ENCODE measurements at places on chromosomes 5 and 9. TPM values are rescaled to one million over a fixed set of nuclear protein-coding genes. Genes with fewer than 3 reads are reported as not detected.

- DNase-seq: peak; percentile 50
Measured at GRCh38 chr9:19720377-19720776, 68.5 kb downstream of the SLC24A2 start.

GRCh38 chr5:34582371-34582770 is 73.8 kb upstream of the RAI14 start:
- no peak for DNase-seq

DNA sequence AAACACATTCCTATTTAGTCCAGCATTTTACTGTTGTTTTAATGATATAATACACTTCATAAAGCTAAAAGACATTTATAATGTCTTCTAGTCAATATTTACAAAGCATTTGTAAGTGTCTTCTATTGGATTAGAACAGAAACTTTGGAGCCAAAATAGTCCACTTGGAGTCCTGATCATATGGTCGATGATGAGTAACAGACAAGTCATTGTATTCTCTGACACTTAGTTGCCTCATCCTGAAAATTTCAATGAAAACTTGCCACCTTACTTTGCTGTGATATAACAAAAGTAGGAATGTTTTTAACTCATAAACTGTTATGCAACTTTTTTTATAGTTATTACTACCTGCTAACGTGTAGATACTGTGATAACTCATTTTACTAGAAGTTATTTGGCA is 132.5 kb downstream of the GABRB2 start:
- DNase-seq: no peak

GRCh38 chr9:4689687-4690104 is 10.3 kb downstream of the CDC37L1 start:
- no peak for DNase-seq

DNA sequence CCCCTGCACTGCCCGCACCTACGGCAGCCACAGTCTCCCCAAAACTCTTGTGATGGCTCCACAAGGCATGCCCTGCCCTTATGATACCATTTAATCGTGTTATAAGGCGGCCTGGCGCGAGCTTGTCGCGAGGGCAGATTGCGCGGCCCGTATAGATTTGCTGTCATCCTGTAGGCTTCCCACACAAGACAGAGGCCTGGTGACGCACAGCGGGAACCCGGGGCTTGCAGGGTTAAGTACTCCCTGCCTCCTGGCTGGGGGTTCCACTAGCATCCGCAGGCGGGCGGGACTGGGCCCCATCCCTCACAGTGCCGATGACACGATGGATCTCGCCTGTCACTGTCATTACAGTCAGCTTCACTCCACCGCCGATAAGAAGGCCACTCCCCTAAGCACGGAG is 364.9 kb upstream of the IRX2 start:
- no peak for DNase-seq

DNA sequence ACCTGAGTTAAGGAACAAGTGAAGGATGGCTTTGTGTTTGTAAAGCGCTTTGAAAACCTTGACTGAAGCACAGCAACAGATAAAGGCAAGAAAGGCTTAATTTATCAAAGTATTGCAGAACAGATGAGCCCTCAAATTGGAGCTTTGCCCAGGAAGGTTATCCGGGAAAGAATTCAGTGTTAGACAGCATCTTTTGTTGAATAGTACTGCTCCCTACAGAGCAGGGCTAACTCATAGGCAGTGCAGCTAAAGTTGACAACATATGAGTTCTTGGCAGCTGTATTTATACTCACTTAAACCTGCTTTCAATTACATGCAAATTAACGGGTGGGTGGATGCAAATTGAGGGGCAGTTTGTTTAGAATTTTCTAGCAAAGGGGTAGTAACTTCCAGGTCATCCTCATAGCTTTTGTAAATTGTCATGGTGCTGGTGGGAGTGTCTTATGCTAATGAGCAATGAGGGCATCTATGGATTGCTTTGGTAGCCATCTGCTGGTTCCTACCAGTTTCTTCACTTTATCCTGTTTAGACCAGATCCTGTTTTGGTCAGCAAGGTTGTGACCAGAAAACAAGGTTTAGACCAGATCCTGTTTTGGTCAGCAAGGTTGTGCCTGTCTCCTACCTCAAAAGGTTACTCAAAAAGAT is 105.8 kb downstream of the GDA start:
- DNase-seq: no peak

DNA sequence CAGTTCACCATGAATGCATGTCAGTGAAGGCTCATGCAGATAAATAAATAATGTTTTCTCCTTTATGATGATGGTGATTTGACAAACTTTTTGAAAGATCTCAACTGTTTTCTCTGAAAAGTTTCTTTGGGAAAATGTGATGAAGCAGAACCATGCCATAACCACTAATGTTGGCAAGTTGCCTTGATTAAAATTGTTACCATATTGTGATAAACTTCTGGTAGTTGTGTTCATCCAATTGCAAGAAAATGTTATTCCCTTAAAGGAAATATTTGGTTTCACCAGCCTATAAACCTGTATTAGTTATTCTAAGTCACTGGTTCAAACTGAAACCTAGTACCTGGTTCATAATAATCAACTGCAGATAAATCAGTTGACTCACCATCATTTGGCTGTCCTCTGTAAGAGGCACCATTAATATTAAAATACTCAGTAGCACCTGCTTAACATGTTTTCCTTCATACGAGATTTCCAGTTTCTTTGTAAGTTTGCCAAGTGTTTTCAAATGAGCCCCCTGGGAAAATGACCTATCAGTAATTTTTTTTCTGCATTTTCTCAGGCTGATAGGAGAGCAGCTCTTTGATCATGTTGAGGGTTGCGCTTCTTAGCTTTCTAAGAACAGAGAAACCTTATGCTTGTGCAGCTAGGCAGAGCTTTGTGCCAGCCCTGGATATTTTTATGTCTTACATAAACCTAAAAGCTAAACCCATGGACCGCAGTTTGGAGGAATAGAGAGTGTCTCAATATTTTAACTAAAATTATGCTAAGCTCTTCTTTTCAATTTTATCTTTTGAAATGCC is 88.0 kb downstream of the LURAP1L start:
- no peak for DNase-seq

DNA sequence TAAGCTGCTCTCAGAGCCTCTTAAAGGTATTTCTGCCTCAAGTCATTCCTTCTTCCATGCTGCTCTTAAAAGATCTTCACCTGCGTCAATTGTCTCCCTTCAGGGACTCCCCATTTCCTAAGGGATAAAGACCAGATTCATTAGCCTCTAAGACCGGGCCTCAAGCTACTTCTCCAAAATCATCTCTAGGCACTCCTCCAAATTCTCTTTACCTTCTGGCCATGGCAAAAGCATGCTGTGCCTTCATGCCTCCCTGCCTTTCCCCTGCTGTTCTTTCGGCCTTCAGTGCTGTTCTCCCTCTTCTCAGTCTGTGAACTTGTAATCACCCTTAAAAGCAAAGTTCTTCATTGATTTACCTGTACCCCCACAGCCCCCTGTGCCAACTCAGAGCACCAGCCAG is 4.4 kb downstream of the TMOD1 start:
- DNase-seq: no peak

GRCh38 chr5:12911156-12911555 is 1006.9 kb upstream of the CTNND2 start:
- peak; percentile 1 for DNase-seq

- DNase-seq: no peak
Measured at GRCh38 chr5:27290172-27290571, 251.8 kb upstream of the CDH9 start.

- no peak for DNase-seq
Measured at GRCh38 chr5:23631302-23632045, 124.1 kb downstream of the PRDM9 start.

Gene LHX6
- total RNA-seq: 0.40 TPM

Gene OSTF1
- 82.6 TPM for total RNA-seq

Gene PLPPR1
- under 0.01 TPM for total RNA-seq
